Stimulated activated effector memory CD8-positive, alpha-beta T cell treated with anti-CD3 and anti-CD28 coated beads, Interleukin-12 subunit alpha, Interleukin-12 subunit beta, amount 100 ng/mL, for 72 hours (primary cell): ENCODE measurements at places on chromosomes 12 and 14.

GRCh38 chr14:52015411-52016030, 26.2 kb downstream of the RTRAF start:
- no peak for DNase-seq

DNA sequence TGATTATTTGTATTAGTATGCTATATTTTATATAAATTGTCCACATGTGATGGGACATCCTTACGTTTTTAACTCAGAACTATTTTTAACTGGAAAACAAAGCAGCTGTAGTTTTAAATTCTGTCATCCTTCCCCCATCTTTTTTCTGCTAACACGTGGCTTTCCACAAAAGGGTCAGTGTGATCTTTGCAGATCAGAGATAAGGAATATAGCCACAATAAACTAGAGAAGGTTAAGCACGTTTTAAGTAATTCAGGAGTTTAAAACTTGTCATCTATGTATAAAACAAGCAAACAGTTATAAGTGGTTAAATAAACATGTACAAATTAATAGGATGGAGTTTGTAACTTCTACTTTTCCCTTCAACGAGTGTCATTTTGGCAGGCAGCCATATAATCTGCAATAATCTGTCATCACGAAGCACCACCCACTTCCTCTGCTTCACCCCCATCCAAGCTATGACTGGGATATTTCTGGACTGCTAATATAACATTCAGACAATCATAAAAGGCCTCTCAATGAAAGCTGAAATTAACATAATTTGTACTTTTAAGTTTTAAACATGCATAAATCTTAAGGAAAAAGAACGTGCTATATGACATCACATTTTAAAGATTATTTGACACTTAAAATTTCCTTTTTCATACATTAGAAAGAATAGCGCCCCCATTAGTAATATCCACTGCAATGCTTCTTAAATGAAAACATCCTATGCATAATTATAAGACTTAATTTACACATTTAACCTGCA, 15.3 kb downstream of the TAOK3 start:
- DNase-seq = no peak

GRCh38 chr14:53341324-53341723, 188.2 kb upstream of the DDHD1 start:
- no peak for DNase-seq

GRCh38 chr14:61476754-61477410, 155.5 kb downstream of the PRKCH start:
- DNase-seq = no peak

DNA sequence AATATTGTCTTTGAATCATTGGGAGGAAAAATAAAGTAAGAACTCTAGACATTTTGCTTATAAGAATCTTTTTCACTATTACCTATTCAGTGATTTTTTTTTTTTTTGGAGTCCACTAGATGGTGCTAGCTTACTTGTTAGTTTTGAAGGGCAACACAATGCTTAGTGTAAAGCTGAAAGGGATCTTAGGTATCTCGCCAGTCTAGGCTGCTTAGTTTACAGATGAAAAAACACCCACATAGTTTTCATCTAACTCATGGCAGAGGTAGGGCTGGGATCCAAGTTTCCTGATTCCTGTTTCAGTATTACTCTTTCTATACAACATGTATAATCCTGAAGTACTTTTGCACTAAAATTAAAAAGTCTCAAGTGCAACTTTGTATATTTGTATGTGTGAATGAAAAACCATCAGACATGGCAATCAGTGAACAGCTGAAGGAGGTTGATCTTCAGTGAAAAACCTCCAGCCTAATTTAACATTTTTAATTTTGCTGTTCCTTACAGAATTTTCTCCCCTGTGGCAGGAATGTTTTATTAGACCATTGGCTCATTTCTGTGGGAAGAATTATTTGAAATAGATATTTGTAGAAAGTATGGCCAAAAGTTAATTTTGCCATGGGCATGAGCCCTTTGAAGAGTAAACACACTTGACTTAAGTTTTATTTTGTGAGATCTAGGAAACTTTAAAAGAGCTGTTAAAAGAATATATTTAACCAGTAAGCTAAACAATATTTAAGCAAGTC, 40.7 kb downstream of the LRRIQ1 start:
- DNase-seq = no peak

GRCh38 chr14:69244946-69245345, 15.0 kb upstream of the GALNT16 start:
- no peak for DNase-seq

DNA sequence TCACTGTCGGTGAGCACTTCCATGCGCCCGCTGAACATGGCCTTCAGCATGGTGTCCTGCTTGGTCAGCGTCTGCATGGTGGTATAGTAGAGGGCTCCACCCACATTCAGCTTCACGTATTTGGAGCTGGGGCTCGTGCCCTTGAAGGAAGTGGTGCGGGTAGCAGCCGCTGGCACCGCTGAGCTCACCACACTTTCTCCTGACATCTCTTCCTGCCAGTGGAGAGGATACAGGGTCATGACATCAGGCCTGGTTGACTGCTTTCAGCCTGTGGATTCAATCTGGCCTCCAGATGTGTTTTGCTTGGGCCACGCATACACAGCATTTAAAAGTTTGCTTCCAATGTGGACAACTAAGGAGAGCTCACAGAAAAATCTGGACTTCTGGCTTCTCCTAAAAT, 7.6 kb downstream of the KCTD10 start:
- no peak for DNase-seq

GRCh38 chr14:98070536-98070935, 1201.5 kb downstream of the BCL11B start:
- no peak for DNase-seq

DNA sequence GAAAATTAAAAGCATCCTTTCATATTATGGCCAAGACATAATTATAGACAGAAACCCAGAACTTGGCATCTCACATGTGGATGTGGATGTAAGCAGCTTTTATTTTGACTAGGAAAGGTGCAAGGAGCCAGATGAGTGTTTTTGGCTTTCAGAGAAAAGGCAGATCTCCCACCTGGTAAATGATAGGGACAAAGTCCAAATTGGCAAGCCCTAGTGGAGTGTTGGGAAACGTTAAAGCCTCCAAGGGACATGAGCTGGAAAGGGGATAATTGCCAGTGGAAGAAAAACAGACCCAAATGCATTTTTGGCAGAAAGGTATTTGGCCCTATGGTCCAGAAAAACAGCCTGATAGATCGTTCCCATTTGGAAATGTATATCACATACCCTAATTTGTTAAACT, 60.1 kb downstream of the KLHL28 start:
- DNase-seq = no peak

GRCh38 chr12:27226407-27226929, 17.6 kb upstream of the STK38L start:
- DNase-seq = no peak

- no peak for DNase-seq
Observed at GRCh38 chr12:123078120-123078465, 72.8 kb downstream of the PITPNM2 start.

DNA sequence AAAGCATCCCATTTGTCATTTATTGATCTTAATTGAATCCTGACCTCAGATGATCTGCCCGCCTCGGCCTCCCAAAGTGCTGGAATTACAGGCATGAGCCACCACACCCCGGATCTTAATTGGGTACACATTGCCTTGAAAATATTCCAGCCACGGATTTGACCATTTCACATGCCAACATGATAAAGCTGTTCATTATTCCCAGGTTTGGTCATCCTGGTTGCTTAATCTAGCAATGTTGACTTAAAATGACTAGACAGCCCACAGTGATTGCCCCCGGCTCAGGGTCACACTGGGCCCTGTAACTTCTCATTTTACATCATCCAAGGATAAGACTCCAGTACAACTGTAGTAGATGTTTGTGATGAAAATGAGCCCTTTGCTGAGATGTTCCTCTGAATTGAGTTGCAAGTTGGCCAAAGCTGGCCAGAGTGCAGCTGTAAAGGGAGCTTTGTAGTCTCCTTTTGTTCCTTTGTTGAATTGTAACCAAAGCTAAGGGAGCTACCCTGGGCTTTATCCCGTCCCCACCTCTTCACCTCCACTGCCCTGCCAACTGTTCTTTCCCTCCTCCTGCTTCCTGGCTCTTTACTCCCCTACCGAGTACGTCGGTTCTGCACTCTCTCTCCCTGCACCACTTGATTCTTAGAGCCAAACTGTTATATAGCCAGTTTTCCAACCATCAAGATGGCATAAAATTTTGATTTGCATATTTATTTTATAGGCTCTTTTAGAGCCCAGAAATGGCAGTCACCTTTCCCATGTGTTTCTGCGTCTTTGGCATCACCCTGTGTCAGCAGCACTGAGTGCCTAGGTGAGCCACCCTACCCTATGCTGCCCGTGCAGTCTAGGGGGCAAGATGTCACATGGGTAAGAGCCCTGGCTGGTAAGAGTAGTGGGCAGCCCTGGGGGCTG, 141.3 kb upstream of the HIF1A start:
- no peak for DNase-seq

DNA sequence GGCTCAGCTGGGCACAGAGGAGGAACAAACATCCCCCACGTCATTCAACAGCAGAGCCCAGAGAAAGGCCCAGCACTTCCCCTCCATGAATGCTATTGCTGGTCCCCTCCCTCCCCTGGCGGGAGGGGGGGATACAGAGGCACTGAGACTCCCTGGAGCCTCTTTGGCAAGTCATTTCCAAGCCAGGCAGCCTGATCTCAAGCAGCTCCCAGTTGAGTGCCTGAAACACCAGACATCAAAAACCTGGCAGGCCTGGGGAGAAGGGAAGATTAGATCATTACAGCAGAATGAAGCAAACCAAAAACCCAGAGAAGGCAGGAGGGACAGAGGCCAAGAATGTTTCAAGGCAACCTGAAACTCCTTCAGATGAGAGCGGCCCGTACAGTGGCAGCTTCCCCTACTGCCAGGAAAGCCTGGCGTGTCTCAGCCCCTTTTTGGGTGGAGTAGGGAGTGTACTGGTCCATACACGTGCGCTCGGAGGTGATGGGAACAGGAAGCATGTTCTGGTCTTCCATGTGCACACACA, 92.1 kb downstream of the LRRC74A start:
- no peak for DNase-seq

- peak; percentile 63 for DNase-seq
Observed at GRCh38 chr14:34227834-34228649, 234.0 kb downstream of the SPTSSA start.

DNA sequence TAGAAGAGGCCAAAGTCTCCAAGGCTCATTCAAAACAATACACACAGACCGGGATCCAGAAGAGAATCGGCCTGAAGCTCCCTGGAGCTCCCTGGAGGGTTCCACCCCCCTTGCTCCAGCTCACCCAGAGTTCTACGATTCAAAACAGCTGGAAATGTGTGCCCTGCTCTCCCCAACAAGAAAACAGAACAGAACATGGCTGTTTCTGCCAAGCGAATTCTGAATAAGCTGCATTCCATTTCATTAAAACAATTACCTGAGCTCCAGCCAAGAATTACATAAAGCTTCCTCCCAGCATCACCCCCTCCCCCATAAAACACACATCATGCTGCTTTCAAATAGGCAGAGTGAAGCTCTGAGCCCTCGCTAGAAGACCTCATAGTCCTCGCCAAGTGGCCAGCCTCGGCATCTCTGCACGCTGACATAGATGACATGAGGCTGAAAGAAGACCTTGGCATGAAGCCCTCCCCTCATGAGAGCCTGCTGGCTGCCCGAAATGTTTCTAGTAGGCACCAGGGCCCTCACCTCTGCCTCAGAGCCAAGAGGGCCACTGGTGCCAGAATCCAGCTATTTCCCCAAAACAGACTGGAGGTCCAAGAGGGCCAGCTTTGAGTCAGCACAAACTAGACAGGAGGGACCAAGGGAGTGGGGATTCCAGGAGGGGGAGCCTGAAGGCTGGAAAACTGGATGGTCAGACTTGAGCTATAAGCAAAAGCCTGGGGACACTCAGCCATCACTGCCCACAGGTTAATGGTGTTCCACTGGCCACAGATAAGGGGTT, 8.3 kb downstream of the PXN start:
- DNase-seq = no peak

DNA sequence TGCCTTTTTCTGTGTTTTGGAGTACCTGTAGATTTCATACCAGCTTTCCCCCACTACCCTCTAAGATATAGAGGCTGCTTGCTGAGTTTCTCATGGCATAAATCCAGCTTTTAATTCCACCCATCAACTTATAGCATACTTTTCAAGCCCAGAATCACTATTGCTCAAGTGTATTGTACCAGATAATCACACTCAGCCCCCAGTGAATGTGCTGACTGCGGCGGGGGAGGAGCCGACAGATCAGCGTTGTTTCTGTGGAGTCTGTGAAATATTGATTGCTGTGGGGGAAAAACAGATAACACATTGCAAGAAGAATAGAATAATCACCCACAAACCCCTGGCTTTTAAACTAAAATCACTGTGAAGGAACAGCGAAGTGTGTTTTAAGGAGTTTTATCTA, 296.1 kb downstream of the TMEM132D start:
- no peak for DNase-seq

- DNase-seq = no peak
Observed at GRCh38 chr12:54131641-54132280, 57.0 kb downstream of the SMUG1 start.

GRCh38 chr12:6039894-6040601, 84.4 kb downstream of the VWF start:
- DNase-seq = peak; percentile 68

- no peak for DNase-seq
Observed at GRCh38 chr12:132665794-132666193, 21.3 kb downstream of the POLE start.

DNA sequence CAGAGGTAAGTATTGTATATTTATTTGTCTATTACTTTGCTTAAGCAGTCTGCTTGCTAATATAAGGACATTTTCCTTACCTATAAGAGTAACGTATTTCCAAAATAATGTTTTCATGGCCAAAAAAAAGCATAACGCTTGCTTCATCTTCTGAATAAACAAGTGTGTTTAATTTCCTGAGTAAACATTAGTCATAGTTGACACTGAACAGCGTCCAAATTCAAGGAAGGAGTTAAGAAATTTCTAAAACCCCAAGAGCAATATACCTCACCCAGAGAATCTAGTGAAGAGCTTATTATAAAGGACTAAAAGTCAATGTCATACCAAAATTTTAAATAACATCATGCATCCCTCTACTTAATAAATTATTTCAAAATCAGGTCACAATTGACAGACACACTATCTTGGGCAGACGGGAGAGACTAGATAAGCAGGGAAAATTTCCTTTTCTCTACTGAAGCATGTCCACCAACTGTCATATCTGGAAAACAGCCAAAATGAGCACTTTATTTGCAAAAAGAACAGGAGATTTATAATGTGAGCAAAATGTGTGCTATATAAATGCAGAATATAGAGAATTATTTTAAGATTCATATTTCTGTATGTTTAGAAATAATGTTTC, 25.1 kb downstream of the ANKS1B start:
- no peak for DNase-seq

DNA sequence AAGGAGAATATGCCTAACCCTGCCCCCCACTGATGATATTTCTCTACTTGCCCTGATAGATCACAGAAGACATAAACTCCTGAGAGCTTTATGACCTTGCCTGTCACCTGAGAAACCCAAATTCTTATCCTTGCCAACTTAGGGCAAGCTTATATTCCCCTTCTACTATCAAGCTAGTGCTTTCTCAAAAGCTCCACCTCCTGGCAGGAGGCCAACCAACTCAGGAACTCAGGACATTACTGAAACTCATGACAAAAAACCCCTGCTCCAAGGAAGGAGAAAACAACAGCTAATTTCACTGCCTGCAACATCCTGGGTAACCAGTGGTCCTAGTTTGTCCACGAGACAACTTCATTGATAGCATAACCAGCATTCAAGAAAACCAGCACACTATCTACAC, 60.9 kb upstream of the FSCB start:
- DNase-seq = no peak
